IPS DF 6.9 (cell line): ENCODE measurements at places on chromosomes 2 and 18.

DNA sequence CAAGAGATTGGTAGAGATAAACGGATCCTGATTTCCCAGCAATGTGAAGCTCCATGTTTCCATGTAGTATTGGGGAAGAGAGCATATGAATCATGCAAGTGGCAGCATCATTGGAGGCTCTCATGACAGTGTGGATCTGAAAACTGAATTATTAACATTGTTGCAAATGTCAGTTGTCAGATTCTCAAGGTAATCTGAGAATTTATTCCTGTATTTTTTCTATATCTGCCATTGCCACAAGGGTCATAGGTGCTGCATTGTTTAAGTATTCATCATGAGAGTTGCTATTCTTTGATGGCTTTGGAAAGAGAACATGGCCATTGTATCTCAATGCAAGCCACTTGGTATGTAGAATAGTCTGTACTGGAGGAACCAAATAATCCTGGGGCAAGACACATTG is 1217.0 kb upstream of the ZEB2 start:
- no peak for DNase-seq

GRCh38 chr2:161134547-161135518 is 25.4 kb upstream of the TANK start:
- DNase-seq = no peak

DNA sequence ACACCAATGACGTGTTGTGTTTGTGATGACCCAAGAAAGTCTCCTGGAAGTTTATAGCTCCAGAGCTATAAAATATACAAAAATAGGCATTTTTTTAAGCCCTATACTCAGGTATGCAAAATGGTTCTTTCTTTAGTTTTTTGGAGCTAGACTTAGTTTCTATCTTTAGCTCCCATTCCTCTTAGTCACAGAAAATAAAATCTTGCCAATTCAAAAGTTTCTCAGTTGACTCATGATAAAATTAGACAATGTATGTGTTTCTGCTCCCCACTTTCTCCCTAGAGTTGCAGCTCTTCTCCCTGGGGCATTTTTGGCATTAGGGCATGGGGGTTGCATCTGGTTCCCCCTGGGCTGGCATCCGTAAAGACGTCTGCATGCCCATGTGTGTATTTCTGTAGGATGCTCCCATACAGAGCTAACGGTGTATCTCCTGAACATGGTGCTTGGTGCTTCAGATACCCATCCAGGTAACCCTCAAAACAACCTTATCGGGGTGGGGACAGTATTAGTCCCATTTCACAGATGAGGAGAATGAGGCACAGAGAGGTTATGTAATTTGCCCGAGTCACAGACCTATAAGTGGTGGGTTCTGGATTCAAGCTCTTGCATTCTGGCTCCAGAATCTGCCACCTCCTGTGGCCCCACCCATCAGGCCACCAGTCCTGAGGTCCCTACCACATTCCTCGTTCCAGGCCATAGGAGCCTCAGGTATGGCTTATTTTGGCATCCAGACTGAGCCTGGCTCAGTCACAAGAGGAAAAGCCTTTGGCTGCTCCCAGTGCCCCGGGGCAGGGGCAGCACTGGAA is 43.1 kb upstream of the ASAP2 start:
- no peak for DNase-seq

- DNase-seq = no peak
These were observed 37.1 kb downstream of the TACR1 start for GRCh38 chr2:75162259-75162658.
